ENCODE measurements at places on chromosomes 3 and 15.

DNA sequence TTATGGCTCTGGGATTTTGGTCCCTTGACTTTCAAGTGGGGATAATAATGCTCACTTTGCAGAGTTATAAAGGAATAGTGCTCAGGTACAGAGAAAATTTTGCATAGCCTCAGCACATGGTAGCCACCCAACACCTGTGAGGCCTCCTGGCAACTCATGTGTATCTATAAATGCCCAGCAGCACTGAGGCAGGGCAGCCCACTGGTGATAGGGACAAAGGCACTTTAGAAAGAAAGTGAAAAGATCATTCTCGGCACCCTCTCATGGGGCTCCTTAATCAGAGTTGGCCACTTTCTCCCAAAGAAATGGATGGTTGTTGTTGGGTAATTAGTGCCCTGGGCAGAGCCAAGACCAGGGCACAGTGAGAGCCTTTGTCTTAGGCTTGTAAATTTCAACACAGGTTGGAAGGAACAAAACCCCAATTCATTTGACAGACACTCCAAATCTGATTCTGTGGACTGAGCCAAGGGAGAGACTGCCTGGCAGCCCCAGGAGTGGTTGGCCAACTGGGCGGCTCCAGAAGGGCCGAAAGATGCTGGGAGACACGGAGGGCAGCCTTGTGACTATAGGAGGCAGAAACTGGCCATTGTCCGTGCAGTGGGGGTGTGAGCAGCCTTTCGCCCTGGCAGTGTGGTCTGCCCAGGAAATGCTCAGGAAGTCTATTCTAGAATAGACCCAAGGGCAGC is 213.2 kb upstream of the RGMA start:
- DNase-seq, result no peak

- no peak for DNase-seq
These were observed 374.6 kb upstream of the ARL6 start for GRCh38 chr3:97389936-97390335.

DNA sequence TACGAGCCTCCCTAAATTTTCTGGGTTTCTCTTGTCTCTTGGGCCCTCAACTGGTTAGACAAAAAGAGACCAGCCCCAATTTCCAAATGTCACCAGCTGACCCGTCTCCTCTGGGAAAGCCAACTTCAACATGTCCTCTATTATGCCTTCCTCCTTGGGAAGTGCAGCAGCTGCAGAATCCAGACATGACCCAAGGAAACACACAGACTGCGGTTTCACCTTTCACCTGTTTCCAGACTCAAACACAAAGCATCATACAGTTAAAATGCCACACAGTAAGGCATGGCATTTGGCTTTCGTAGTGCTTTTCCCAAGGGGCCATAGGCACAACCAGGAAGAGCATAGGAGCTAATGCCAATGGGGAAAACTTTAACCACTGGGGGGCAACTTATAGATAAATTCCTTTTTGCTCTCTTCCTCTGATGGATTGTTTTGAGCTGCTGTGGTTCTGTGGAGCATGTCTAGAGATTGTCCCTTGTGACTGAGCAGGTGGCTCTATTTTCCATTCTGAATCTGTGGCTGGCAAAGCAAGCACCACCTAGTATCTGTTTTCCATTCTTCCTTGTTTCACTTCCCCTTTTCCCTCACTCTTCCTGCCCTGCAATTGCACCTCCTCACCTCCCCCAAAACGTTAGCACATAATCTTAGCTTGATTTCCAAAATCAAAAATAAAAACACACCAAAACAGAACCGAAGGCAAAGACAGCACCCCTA is 49.3 kb downstream of the HHLA2 start:
- DNase-seq, result no peak

- DNase-seq, result no peak
These were observed 53.0 kb downstream of the STARD5 start for GRCh38 chr15:81270781-81271491.

GRCh38 chr3:55658690-55659562 is 171.8 kb upstream of the WNT5A start:
- DNase-seq, result no peak

GRCh38 chr15:34755419-34755773 is 598 bp upstream of the GJD2 start:
- no peak for DNase-seq

- DNase-seq, result no peak
These were observed 27.9 kb upstream of the TGFBR2 start for GRCh38 chr3:30578479-30578878.

- no peak for DNase-seq
These were observed 79.2 kb downstream of the LIPC start for GRCh38 chr15:58510715-58511598.

DNA sequence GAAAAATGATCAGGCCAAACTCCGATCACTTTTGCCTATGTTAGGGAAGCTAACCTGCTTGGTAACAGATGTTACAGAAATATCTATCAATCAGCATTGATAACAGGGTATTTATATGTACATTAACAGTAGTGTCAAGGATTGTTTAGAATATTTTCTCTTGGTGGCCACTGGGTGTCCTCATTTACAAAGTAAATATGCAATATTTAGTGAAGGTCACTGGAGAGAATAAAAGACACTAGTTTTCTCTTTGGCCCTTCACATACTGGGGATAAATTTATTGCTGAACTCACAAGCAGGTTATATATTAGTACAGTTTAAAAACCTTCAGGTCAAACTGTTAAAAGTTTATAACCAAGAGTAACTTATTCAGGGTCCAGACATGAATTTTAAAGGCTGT is 69.0 kb downstream of the TIGIT start:
- DNase-seq, result no peak
